ENCODE measurements at places on chromosomes 12 and 14.

DNA sequence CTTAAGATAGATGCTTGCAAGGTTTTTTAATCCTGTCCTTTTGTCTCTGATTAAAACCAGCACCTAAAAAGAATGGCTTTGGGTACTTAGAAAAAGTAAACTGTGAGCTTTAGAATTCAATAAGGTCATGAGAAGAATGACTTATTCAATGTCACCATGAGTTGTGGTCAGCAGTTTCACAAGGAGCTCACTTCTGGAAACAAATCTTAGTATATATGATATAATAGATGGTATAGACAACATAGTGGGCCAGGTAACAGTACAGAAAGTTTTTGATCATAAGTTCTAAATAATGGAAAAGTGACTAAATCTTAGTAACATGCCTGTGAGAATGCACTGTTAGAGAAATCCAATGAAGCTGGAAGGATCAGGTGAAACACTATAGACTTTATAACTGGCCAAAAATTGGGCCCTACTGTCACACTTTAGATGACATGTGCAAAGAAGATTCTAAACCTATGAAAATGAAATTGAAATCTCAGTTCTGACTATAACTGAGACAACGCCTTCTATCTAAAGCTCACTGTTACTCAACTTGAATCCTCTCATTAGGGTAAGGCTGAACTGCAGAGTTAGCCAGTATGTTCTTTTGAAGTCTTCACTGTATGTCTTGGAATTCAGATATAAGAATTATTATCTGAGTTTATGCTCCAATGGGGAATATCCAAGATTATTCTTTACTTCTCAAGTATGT is 42.4 kb upstream of the RAD51AP1 start:
- peaks cover 2% of the 10 kb centered on the region for H3K36me3 ChIP-seq
- no peaks in the 10 kb centered on the region for H3K4me1 ChIP-seq
- H3K27ac ChIP-seq = no peak overlapping the region
- no peak for DNase-seq
- H3K27me3 ChIP-seq = no peaks in the 10 kb centered on the region
- no peak overlapping the region for H3K4me3 ChIP-seq

DNA sequence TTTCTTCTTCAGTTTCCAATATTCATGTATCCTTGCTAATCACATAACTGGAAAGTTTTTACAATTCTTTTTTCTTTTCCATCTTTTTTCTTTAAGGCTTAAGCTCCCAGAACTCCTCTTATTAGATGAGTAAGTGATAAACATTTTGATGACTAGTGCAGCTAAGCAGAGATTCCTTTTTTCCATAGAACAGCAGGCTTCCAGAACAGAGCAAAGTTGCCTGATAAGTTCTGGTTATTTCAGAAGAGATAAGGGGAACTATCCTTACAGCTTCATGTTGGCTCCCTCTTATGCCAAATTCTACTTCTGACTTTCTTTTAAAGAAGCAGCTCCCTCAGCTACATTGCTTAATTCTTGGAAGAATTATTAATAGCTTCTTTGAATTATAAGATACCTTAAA is 194.7 kb upstream of the FAR2 start:
- no peaks in the 10 kb centered on the region for H3K36me3 ChIP-seq
- no peak overlapping the region for H3K4me3 ChIP-seq
- DNase-seq = no peak
- H3K27me3 ChIP-seq = no peaks in the 10 kb centered on the region

DNA sequence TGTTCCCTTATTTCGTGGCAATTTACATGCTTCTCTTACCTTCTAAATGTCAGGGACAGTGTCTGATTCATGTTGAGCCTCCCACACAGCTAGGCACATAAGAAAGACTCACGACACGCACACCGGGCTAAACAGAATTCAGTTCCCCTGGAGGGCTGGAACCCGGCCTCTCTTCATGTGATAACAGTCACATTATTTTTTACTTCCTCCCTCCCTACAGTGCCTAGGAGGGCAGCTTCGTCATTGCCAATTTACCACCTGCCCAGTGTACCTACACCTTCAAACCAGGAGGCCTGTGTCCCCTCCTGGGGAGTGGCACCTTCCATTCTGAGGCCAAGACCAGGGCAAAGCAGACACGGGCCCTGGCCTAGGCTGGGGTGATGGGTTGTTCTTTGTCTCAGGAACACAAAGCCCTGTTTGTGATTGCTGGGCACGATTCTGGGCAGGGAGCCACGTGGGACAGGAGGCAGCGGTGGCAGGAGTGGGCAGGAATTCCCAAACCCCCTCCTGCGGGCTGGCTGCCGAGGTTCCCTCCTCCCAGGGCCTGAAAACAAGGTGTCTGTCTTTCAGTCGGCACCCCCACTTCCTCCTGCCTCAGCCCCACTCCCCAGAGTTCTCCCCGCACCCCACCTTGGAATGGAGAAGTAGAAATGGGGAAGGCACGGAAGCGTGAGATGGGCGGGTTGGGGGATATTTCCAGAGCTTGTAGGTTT is 6.8 kb upstream of the RASAL1 start:
- H3K27ac ChIP-seq = no peak overlapping the region
- H3K36me3 ChIP-seq = no peaks in the 10 kb centered on the region
- H3K27me3 ChIP-seq = no peaks in the 10 kb centered on the region
- H3K4me1 ChIP-seq = no peaks in the 10 kb centered on the region
- no peak overlapping the region for H3K4me3 ChIP-seq

DNA sequence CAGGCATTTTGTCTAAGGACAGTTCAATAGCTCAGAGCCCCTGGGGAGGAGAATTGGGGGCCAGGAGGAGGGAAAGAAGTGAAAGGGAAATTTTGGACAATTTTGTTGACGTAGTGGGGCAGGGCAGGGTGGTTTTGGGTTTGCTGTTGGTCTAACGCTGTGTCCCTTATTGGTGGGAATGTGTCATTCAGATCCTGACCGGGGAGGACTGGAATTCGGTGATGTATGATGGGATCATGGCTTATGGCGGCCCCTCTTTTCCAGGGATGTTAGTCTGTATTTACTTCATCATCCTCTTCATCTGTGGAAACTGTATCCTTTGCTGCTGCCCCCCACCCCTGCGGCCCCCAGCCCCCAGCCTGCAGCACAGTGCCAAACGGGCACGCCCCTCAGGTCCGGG is 212.1 kb upstream of the FKBP4 start:
- H3K27me3 ChIP-seq = no peaks in the 10 kb centered on the region
- H3K4me3 ChIP-seq = no peak overlapping the region
- H3K36me3 ChIP-seq = peaks cover under 1% of the 10 kb centered on the region
- peaks cover 2% of the 10 kb centered on the region for H3K4me1 ChIP-seq

GRCh38 chr14:54919330-54919729 is 16.7 kb upstream of the GCH1 start:
- no peaks in the 10 kb centered on the region for H3K4me1 ChIP-seq
- no peaks in the 10 kb centered on the region for H3K36me3 ChIP-seq
- H3K27ac ChIP-seq = no peak overlapping the region
- DNase-seq = no peak
- no peak overlapping the region for H3K4me3 ChIP-seq

DNA sequence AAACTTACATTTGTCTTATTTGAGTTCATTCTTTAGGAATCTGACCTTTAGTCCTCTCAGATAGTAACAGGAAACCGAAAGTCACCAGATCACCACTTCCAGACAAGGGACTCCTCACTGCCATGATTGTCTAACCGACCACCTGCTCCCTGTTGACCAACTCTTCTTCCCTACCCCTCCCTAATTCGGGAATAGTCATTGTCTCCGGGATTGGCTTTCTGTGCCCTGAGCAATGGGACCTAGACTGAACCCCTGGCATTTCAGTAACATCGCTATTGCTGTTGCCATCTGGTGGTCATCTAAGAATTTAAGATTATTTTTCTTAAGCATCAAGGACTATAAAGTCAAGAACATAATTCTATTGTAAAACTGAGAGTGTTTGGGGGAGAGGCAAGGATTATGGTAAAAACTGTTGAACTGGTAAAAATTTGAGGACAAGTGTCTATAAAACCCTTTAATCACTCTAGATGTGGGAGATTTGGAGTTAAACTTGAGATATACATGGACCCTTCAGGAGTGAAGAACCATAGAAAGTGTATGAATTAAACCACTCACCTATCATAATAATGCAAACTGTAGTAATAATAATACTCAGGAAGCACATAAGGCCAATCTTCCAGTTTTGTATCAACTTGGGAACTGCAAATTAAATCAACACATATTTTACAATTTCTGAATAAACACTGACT is 6.3 kb downstream of the CLEC2A start:
- peak; percentile 23 for DNase-seq
- peak overlapping the region; percentile 43 for H3K4me3 ChIP-seq
- H3K27ac ChIP-seq = no peak overlapping the region
- no peaks in the 10 kb centered on the region for H3K27me3 ChIP-seq
- no peaks in the 10 kb centered on the region for H3K36me3 ChIP-seq

- H3K27ac ChIP-seq = peak overlapping the region; percentile 23
- no peak for DNase-seq
- no peaks in the 10 kb centered on the region for H3K36me3 ChIP-seq
- H3K27me3 ChIP-seq = no peaks in the 10 kb centered on the region
Observed at GRCh38 chr12:53093777-53094393, 3.6 kb upstream of the IGFBP6 start.

GRCh38 chr12:83389237-83389996 is 702.7 kb downstream of the TMTC2 start:
- DNase-seq = no peak
- H3K4me3 ChIP-seq = no peak overlapping the region
- H3K36me3 ChIP-seq = no peaks in the 10 kb centered on the region

GRCh38 chr14:33879684-33880286 is 71.1 kb downstream of the EGLN3 start:
- no peaks in the 10 kb centered on the region for H3K4me1 ChIP-seq
- H3K36me3 ChIP-seq = no peaks in the 10 kb centered on the region
- no peak for DNase-seq
- H3K4me3 ChIP-seq = no peak overlapping the region

DNA sequence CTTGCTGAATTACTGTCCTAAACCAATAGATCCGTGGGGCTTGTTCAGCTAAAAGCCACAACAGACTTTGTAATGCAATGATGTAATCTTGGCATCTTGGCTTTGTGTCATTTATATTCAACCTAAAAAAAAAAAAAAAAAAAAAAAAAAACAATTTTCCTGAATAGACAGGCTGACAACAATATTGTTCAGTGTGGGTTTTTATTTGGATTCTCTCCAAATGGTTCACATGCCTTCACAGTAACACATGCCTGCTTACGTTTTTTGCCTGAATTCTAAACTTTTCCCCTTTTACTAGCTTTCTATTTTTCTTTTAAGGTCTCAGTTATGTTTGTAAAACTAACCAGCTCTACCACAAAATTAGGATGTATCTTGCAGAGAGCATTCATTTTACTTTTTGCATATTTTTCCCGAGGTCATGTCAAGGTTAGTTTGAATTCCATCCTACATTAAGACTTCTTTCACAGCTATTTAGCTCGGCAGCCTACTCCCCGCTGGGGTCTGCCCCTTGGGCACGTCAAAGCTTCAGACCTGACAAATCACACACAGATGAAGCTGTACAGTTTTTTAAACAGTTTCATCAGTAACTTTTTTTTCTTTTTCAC is 213.7 kb upstream of the NPAS3 start:
- no peaks in the 10 kb centered on the region for H3K36me3 ChIP-seq
- DNase-seq = peak; percentile 79
- H3K4me1 ChIP-seq = no peaks in the 10 kb centered on the region
- no peaks in the 10 kb centered on the region for H3K27me3 ChIP-seq

DNA sequence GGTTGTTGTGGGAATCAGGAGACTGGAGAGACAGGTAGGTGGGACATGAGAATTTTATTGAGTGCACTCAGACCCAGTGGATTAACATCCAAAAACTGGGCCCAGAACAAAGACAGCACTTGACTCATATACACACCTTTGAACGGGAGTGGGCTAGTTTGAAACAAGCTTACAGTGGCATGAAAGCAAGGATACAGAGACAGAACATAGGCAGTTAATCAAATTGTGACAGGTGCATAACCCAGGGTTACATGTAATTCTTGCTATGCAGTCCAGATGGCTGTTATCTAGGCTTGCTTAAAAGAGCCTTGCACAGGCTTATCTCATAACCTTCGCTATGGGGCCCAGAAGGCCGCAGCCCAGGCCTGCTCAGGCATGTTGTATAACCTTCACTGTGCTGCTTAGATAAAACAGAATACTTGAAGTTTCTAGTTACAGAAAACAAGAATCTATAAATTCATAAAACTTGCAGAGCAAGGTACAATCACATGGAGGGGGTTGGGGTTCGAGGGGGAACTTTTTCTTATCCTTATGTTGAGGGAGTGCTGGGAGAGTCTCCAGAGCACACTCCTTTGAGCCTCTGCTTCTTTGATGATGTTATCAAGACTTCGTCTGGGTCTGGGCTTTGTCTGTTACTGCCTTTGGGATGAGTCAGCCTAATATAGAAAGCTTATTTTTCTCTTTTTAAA is 81.7 kb downstream of the TNFAIP2 start:
- H3K4me1 ChIP-seq = peaks cover 6% of the 10 kb centered on the region
- DNase-seq = peak; percentile 44
- no peak overlapping the region for H3K27ac ChIP-seq
- H3K4me3 ChIP-seq = no peak overlapping the region
- H3K36me3 ChIP-seq = no peaks in the 10 kb centered on the region
- H3K27me3 ChIP-seq = no peaks in the 10 kb centered on the region

- no peak overlapping the region for H3K4me3 ChIP-seq
- peak; percentile 40 for DNase-seq
- H3K27ac ChIP-seq = no peak overlapping the region
- H3K4me1 ChIP-seq = peaks cover 14% of the 10 kb centered on the region
- H3K36me3 ChIP-seq = no peaks in the 10 kb centered on the region
Observed at GRCh38 chr14:31930493-31931240, 146.4 kb upstream of the ARHGAP5 start.

DNA sequence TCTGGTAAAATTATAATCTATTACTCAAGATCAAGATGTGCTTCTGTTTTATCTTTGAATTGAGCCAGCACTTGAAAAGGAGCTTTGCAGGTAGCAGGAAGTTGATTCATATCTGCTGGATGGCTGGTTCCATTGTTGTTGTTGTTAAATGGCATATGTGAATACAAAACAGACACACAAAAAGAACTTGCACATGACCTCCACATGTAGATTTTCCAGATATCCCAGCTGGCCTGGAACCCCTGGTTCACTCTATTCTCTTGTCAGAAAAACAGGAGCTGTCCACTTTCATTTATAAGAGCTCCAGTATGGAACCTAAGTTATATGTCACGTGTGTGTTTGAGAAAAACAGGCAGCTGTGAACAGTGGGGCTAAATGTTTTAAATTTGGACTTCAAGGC is 273.9 kb downstream of the TMEM132D start:
- H3K4me1 ChIP-seq = no peaks in the 10 kb centered on the region
- H3K27me3 ChIP-seq = no peaks in the 10 kb centered on the region
- H3K4me3 ChIP-seq = no peak overlapping the region
- H3K27ac ChIP-seq = no peak overlapping the region

GRCh38 chr14:99043756-99044155 is 228.2 kb downstream of the BCL11B start:
- H3K36me3 ChIP-seq = no peaks in the 10 kb centered on the region
- H3K27ac ChIP-seq = no peak overlapping the region
- DNase-seq = no peak
- no peaks in the 10 kb centered on the region for H3K4me1 ChIP-seq
- H3K4me3 ChIP-seq = no peak overlapping the region
